Natural killer cell treated with Interleukin-12 subunit alpha and Interleukin-12 subunit beta and Interleukin-15 and Interleukin-18, amount 100 ng/mL, for 72 hours (primary cell): ENCODE measurements at places on chromosomes 4 and X.

DNA sequence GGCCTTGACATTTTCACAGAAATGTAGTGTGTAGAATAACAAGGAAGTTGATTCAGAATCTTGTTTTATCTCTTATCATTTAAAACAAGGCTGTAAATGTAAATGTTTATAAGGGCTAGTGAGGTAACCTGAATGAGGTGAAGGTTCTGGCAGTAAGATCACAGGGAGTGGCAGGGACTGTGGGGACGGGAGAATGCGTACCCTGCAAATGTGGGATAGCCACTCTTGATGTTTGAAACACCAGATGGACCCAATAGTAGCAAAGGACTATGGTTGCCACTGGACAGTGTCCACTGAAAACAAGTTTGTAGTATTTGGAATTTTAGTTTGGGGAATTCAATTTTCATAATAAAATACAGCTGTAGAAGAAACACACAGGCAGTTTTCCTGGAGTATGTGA lies 155.3 kb downstream of the FHIP1A start:
- no peak for DNase-seq

GRCh38 chr4:14816623-14817261 lies 185.5 kb upstream of the CPEB2 start:
- DNase-seq, result no peak

DNA sequence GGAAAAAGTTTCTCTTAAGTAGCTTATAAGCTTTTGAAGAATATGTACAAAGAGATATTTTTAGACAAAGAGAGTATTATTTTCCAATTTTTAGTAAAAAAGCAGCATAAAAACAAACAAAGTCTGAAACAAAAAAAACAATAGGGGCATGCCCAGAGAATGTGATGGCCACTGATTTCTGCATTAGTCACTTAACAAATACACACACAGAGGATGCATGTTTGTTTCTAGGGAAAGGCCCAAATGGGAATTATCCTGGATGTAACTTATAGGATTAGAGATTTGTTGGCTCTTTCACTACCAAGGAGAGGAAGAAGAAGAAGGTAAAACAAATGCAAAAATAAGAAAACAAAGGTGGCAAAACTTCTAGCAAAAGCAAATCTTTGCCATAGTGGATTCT lies 95.9 kb upstream of the SCOC start:
- DNase-seq, result no peak

GRCh38 chrX:70485466-70485865 lies 40.8 kb downstream of the DLG3 start:
- no peak for DNase-seq

- no peak for DNase-seq
These were observed 89.5 kb downstream of the CLCN4 start for GRCh38 chrX:10246297-10246696.

GRCh38 chr4:189117426-189117825 lies 823.2 kb upstream of the FRG1 start:
- DNase-seq, result no peak

DNA sequence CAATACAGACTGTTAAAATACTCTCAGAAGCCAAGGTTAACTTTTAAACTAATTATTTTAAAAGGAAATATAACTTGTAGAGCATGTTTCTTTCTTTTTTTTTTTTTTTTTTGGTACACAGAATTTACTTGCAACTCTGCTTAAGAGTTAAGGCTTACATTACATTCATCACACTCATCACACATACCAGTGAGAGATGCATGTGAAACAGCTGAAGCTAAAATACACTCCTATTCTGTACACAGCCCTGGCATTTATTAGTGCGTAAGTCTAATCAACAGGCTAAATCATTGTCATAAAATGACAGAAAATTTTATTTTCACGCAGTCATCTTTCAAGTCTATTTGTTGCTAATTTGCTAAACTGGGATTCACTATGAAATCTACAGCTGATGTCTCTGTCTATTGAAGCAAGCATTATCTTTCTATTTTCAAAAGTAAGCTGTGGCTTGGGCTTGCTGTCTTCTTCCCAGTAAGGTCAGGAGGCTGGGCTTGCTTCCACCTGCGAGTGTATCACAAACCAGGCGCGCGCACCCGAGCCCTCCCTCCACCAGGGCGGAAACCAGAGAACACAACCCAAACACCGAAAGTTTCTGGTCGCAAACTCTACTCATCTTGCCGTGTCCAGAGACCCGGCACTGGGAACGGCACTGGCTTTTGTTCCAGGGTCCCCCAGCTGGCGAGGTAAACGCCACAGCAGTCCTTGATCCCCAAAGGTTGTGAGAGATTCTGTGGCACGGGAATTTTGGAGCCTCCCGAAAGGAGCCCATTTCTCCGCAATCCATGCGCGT lies 3.9 kb downstream of the MAML3 start:
- no peak for DNase-seq

- DNase-seq, result no peak
These were observed 12.2 kb upstream of the WFS1 start for GRCh38 chr4:6257247-6258025.

GRCh38 chr4:108140328-108140727 lies 28.4 kb downstream of the LEF1 start:
- DNase-seq, result no peak

DNA sequence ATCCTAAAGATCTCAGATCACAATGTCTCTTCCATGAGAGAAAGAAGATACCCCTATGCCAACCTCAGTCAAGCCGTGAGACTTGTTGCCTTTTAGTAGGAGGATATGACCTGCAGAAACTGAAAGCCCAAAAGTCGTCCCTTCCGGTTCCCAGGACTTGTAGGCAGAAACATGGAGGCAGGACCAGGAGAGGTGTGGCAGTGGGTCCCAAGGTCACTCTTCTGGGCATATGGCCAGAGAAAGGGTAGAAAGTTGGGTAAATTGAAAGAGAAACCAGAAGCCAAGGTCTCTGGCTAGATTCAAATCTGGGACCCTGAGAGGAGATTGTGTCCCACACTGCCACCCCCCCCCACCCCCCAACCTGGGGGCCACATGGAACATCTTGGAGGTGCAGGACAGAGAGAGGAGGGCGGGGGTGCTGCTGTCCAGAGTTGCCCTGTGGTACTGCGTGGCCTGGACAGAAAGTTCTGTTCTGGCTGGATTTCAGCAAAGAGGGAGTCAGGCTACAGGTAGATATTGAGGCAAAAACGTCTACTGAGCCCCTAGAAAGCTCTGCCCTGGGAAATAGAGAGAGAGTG lies 55.4 kb downstream of the DDX3X start:
- no peak for DNase-seq

- no peak for DNase-seq
These were observed 24.3 kb downstream of the UPF3B start for GRCh38 chrX:119828446-119828845.

DNA sequence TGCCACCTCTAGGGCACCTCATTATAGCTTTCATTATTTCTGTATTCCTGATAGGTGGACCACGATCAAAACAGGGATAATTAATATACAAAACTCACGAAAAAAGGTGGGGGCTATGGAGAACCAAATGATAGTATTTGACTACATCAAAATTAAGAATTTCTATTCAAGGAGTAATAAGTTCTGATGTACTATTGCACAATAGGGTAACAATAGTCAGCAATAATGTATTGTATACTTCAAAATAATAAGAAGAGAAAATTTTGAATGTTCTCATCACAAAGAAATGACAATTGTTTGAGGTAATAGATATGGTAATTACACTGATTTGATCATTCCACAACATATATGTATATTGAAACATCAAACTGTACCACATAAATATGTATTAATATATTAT lies 327.3 kb upstream of the TRAM1L1 start:
- DNase-seq, result no peak

DNA sequence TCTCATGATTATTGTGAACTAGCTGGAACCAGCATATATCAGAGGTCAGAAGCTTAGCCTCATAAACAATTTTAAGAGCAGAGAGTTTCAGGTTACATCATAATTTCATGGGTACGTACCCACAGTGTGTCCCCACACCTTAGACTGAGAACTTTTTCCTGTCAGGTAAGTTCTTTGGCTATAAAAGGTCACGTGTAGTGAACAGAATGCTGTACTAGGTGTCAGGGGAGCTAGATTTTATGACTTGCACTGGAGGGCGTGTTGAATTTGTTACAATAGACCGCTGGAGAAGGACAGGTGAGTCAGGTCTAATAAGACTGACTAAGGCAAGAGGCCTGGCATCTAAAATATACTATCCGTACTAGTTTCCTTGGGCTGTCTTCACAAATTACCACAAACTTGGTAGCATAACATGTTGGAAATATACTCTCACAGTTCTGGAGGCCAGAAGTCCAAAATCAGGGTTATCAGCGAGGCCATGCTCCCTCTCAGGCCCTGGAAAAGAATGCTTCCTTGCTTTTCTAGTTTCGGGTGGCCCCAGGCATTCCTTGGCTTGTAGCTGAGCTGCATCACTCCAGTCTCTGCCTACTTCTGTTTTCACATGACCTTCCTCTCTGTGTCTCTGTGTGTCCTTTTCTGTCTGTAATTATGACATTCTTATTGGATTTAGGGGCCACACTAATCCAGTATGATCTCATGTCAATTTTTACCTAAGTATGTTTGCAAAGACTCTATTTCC lies 512.0 kb upstream of the NR3C2 start:
- DNase-seq, result no peak

DNA sequence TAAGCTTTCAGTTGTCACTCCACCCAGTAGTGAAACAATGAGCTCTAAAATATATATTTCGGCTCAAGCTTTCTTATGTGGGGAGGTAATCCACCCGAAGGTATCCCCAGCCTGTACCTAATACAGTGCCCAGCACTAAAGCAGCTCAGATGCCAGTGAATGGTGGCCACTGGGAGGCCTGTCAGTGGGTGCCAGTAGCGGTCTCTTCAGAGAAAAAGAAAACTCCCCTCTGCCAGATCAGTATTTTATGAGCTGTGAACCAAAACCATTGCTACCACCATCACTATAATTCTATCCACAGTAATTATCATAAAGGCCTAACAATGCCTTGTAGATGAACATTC lies 835 bp upstream of the NFKB1 start:
- DNase-seq, result no peak
